ENCODE measurements at places on chromosomes 5 and 9.

GRCh38 chr9:123102375-123103113 lies 69.1 kb downstream of the GPR21 start:
- no peak for DNase-seq

- no peak for DNase-seq
Observed at GRCh38 chr9:33263131-33264002, 1.1 kb downstream of the BAG1 start.

DNA sequence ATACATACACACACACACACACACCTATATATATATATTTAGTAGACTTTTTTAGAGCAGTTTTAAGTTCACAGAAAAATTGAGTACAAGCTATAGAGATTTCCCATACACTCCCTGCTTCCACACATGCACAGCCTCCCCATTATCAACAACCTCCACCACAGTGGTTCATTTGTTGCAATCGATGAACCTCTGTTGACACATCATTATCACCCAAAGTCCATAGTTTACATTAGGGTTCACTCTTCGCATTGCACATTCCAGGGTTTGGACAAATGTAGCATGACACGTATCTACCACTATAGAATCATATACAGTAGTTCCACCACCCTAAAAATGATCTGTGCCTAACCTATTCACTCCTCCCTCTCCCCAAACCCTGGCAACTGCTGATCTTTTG lies 111.0 kb downstream of the PPP2R2B start:
- DNase-seq = no peak

DNA sequence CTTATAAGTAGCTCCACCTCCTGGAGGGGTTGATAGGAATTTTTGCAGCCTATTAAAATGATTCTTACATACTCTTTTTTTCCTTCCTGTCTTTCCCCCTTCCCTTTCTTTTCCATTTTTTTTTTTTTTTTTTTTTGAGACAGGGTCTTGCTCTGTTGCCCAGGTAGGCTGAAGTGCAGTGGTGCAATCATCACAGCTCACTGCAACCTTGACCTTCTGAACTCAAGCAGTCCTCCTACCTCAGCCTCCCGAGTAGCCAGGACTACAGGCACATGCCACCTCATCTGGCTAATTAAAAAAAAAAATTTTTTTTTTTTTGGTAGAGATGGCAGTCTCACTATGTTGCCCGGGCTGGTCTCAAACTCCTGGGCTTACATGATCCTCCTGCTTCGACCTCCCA lies 4.3 kb upstream of the TBC1D2 start:
- no peak for DNase-seq

GRCh38 chr5:139739150-139739974 lies 56.2 kb upstream of the PSD2 start:
- no peak for DNase-seq

- DNase-seq = no peak
Observed at GRCh38 chr9:91803151-91803940, 146.7 kb downstream of the ROR2 start.
